CD14-positive monocyte (primary cell): ENCODE measurements at places on chromosomes 7 and 10. TPM values are rescaled to one million over a fixed set of nuclear protein-coding genes. Genes with fewer than 3 reads are reported as not detected.

DNA sequence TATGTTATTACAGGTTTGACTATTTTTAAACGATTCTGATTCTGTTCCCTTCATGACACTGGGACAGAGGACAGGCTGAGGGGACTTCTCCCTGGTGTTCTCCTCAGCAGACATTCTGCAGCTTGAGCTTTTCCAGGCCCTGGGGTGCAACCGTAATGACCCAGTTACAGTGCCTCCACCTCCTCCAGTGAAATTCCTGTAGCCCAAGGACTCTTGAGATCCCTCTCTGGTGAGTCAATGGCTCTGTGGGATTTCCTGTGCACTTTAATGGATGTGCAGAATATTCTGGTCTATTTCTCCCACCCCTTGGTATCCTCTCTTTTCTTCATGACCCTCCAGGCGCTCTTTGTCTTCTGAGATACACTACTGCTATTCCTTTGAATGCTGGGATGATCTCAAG is 319.3 kb downstream of the INHBA start:
- DNase-seq: no peak
- H3K4me1 ChIP-seq: no peaks in the 10 kb centered on the region

The SFTPA1 gene
- not detected for polyA plus RNA-seq

The TEX36 gene
- polyA plus RNA-seq: not detected

DNA sequence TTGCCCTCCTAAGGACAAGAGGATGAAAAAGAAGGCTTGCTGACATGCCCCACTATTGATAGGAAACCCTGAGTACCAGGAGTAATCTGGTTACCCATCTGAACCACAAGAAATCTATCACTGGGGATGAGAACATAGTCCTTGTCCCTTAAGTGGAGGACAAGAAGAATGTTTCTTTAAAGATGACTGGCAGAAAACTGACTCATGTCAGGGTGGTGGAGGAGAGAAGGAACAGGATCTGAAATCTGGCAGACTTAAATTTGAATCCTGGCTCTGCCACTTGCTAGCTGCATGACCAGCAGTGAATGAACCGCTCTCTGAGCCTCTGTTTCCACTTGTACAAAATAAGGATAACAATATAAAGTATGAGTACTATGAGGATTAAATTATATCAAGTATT is 38.9 kb upstream of the XPNPEP1 start:
- H3K4me3 ChIP-seq: no peak overlapping the region
- H3K4me1 ChIP-seq: no peaks in the 10 kb centered on the region
- H3K27ac ChIP-seq: no peak overlapping the region
- H3K36me3 ChIP-seq: no peaks in the 10 kb centered on the region
- DNase-seq: no peak

GRCh38 chr10:52004342-52004949 is 305.1 kb upstream of the CSTF2T start:
- no peaks in the 10 kb centered on the region for H3K36me3 ChIP-seq
- H3K27ac ChIP-seq: no peak overlapping the region
- no peaks in the 10 kb centered on the region for H3K4me1 ChIP-seq
- no peaks in the 10 kb centered on the region for H3K27me3 ChIP-seq
- H3K4me3 ChIP-seq: no peak overlapping the region

DNA sequence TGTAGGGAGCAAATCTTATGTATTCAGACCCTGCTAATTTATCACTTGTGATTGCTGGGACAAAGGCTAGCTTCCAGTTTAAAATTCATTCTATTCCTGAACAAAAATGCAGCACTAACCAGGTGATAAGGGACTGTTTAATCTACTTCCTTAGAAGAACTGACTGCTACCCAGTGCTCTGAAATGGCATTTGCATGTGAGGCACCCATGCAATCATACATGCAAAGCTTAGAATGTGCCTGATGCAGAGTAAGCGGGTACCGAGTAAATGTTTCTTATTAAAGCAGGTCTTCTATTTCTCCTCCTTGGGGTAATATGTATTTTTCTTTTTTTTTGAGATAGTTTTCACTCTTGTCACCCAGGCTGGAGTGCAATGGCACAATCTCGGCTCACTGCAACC is 54.5 kb downstream of the NEURL1 start:
- H3K27ac ChIP-seq: no peak overlapping the region
- H3K4me3 ChIP-seq: no peak overlapping the region
- H3K36me3 ChIP-seq: no peaks in the 10 kb centered on the region
- H3K4me1 ChIP-seq: peaks cover 35% of the 10 kb centered on the region
- DNase-seq: no peak
- H3K27me3 ChIP-seq: no peaks in the 10 kb centered on the region

- no peak overlapping the region for H3K27ac ChIP-seq
- no peaks in the 10 kb centered on the region for H3K27me3 ChIP-seq
- DNase-seq: no peak
Observed at GRCh38 chr10:128130051-128130450, 3.8 kb upstream of the MKI67 start.

DNA sequence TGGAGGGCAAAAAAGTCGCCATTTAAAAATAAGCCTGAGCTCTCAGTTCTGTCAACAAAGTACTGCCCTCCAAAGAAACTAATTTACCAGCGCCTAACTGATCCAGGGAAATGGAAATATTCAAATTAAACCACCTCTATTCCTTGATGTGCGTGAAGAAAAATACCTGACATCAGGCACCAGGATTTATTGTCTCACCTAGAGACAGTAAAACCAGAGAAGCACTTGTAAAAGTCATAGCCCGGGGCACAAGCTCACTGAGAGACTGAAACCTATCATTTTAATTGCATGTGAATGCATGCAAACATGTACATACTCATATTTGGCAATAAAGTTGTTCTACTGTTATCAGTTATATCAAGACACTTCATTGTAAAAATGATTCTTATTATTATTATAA is 147.3 kb upstream of the VSTM2A start:
- no peaks in the 10 kb centered on the region for H3K27me3 ChIP-seq
- H3K27ac ChIP-seq: no peak overlapping the region
- no peaks in the 10 kb centered on the region for H3K4me1 ChIP-seq
- DNase-seq: no peak
- no peak overlapping the region for H3K4me3 ChIP-seq

GRCh38 chr10:119477444-119477843 is 65.1 kb downstream of the RGS10 start:
- no peak overlapping the region for H3K27ac ChIP-seq
- DNase-seq: no peak
- no peaks in the 10 kb centered on the region for H3K36me3 ChIP-seq

The NCAPG2 gene
- polyA plus RNA-seq: 1.1 TPM

The PHYH gene
- polyA plus RNA-seq: 19.6 TPM

The ANKRD16 gene
- polyA plus RNA-seq: 1.4 TPM

DNA sequence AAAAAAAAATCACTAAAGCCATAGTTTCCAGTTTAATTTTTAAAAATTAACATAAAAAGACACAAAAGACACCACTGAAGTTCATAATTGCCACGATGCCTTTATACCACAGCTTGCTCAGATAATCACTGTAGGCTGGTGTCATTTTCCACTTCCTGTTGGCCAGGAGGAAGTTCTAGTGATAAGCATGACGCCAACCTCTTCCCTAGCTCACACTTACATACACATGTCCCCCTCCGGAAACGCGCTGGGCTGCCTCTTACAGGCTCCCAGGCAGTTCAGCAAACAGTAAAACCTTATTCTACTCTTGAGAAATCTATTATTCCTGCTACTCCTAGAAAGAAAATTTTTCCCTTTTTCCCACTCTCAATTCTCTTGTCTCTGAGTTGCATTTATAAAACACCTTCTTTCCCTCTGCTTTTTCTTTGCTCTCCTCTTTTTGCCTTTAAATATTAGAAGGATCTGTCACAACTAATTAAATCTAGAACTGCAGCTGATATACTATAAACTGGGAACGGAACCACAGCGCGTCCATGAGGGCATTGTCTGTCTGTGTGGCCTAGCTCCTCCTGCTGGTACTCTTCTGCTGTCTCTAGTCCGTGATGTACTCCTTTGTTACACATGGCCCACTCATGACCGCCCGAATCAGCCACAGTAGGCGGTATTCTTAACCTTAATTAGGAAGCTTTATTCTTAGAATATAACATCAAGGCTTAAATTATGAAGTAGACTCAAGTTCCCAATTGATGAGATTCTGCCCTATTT is 664.9 kb downstream of the CNTNAP2 start:
- no peak overlapping the region for H3K4me3 ChIP-seq
- H3K4me1 ChIP-seq: no peaks in the 10 kb centered on the region
- no peaks in the 10 kb centered on the region for H3K27me3 ChIP-seq
- DNase-seq: no peak

- H3K27ac ChIP-seq: no peak overlapping the region
- no peaks in the 10 kb centered on the region for H3K36me3 ChIP-seq
- no peak for DNase-seq
- no peaks in the 10 kb centered on the region for H3K27me3 ChIP-seq
Observed at GRCh38 chr7:31815796-31816195, 128.8 kb downstream of the PPP1R17 start.

GRCh38 chr10:25797888-25798429 is 136.1 kb upstream of the MYO3A start:
- no peaks in the 10 kb centered on the region for H3K36me3 ChIP-seq
- no peak overlapping the region for H3K27ac ChIP-seq
- no peak for DNase-seq
- no peaks in the 10 kb centered on the region for H3K4me1 ChIP-seq
- no peak overlapping the region for H3K4me3 ChIP-seq

- no peaks in the 10 kb centered on the region for H3K27me3 ChIP-seq
- peak overlapping the region; percentile 52 for H3K27ac ChIP-seq
- peaks cover 23% of the 10 kb centered on the region for H3K4me1 ChIP-seq
- H3K36me3 ChIP-seq: peaks cover under 1% of the 10 kb centered on the region
Observed at GRCh38 chr7:102044984-102045673, 227.7 kb downstream of the CUX1 start.

DNA sequence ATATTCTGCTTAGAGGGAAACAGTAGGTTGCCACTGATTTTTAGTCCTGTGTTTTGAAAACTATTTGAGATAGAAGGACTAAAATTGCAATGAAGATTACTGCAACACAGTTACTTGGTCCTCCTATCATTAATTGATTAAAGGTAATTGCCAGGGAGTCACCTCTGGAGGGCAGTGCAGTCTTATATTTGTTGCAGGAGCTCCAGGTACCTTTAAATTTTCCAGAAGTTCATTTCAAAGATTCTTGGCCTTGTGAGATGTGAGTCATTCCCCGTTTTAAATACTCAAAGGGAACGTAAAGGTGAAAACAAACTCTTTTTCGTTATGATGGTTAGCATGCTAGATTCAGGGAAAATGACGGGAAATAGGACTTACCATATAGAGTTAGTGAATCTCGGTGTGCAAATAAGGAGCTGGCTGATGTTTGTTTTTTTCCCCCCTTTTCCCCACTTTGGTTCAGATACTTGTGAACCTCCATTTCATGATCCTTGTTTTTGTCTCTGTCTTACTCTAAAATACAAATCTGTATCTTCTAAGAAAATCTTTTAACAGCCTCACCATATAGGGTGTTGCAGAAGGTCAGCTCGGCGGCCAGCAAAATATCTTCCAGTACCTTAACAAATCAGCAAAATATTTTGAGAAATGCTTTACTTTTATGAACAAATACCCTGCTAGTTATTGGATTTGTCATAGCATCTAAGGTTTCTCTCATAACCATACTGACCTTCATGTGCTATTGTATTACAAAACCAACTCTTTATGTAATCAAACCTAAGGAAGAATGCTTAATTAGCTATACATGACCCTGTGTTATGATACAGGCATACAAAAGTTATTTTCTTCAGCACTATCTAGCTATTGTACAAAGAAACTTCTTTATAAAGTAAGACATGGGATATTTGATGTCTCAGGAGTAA is 143.0 kb upstream of the HDAC9 start:
- H3K36me3 ChIP-seq: peaks cover 16% of the 10 kb centered on the region
- no peak overlapping the region for H3K27ac ChIP-seq
- no peak overlapping the region for H3K4me3 ChIP-seq

GRCh38 chr7:102463841-102464576 is 654 bp downstream of the ALKBH4 start:
- peak overlapping the region; percentile 99 for H3K4me3 ChIP-seq
- H3K4me1 ChIP-seq: peaks cover 20% of the 10 kb centered on the region
- peak overlapping the region; percentile 87 for H3K27ac ChIP-seq

The FRMPD2 gene
- not detected in 2 replicates for polyA plus RNA-seq

- H3K27me3 ChIP-seq: no peaks in the 10 kb centered on the region
- H3K36me3 ChIP-seq: no peaks in the 10 kb centered on the region
- H3K4me1 ChIP-seq: no peaks in the 10 kb centered on the region
- H3K27ac ChIP-seq: no peak overlapping the region
- no peak for DNase-seq
- H3K4me3 ChIP-seq: no peak overlapping the region
Observed at GRCh38 chr7:114653364-114654088, 238.9 kb downstream of the FOXP2 start.

GRCh38 chr7:156725073-156725472 is 84.5 kb downstream of the RNF32 start:
- no peaks in the 10 kb centered on the region for H3K27me3 ChIP-seq
- DNase-seq: no peak
- no peak overlapping the region for H3K27ac ChIP-seq
- H3K36me3 ChIP-seq: peaks cover 4% of the 10 kb centered on the region
- no peak overlapping the region for H3K4me3 ChIP-seq
- H3K4me1 ChIP-seq: no peaks in the 10 kb centered on the region

DNA sequence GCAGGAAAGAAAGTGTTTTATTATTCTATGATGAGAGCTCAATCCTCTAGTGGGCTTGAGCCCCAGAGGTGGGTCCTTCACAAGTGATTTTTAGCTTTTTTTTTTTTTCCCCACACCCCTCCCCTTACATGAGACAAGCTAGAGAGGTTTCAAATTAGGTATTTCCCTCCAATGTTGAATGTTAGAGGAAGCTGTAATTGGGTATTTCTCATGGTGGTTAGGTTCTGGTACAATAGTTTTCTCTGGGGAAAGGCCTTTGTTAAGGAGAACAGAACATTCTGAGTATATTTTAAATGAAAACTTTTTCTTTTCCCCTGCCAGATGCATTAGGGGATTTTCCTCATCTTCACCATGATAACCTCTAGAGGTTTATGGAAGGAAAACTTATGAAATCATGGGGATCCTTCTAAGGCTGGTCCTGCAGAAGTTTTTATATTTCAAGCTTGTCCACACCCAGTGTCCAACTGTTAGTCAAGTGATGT is 1039.7 kb downstream of the NRG3 start:
- H3K4me3 ChIP-seq: no peak overlapping the region
- no peak overlapping the region for H3K27ac ChIP-seq
- DNase-seq: no peak
- H3K27me3 ChIP-seq: no peaks in the 10 kb centered on the region

The TFR2 gene
- not detected for polyA plus RNA-seq

The CALHM3 gene
- not detected for polyA plus RNA-seq

The C10orf71 gene
- polyA plus RNA-seq: not detected in 2 replicates

DNA sequence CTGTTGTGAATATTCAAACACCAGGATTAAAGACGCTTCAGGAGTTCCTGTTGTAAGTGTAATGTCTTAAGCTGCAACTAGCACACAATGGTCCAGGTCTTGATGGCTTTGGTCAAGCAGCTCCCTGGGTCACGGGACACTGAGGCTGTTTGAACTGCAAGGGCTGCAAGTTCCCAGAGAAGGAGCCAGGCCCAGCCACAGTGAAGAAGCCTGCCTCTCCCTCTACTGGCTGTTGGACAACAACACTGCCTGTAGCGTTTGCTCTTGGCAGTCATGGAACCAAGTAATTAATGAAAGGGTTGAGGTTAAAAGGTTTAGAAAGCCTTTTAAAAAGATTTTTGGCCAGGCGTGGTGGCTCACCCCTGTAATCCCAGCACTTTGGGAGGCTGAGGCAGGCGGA is 31.9 kb upstream of the GUSB start:
- no peak overlapping the region for H3K27ac ChIP-seq
- H3K27me3 ChIP-seq: no peaks in the 10 kb centered on the region
- no peak overlapping the region for H3K4me3 ChIP-seq
- H3K4me1 ChIP-seq: no peaks in the 10 kb centered on the region
- H3K36me3 ChIP-seq: no peaks in the 10 kb centered on the region
- DNase-seq: no peak

GRCh38 chr7:8363407-8364015 is 69.9 kb upstream of the NXPH1 start:
- H3K27me3 ChIP-seq: no peaks in the 10 kb centered on the region
- H3K4me1 ChIP-seq: no peaks in the 10 kb centered on the region
- no peak overlapping the region for H3K4me3 ChIP-seq
- no peak overlapping the region for H3K27ac ChIP-seq
